ENCODE measurements at places on chromosomes 7 and 10.

DNA sequence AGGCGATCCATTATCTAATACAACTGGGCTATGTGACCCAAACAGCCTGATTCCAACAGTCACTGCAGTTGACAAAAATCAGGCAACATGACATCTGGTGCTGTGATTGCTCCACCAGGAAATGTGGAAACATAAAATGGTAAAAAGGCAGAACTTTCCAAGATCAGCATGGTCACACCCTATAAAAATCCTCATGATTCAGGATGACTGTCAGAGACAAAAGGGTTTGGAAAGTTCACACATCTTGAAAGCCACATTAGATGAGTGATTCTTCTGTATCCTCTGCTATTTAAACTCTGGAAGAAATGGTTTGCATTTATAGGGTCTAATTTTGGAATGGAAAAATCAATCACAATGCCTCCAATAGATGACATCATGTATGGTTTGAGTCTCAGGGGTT lies 662.6 kb upstream of the IGFBP3 start:
- no peak for DNase-seq

DNA sequence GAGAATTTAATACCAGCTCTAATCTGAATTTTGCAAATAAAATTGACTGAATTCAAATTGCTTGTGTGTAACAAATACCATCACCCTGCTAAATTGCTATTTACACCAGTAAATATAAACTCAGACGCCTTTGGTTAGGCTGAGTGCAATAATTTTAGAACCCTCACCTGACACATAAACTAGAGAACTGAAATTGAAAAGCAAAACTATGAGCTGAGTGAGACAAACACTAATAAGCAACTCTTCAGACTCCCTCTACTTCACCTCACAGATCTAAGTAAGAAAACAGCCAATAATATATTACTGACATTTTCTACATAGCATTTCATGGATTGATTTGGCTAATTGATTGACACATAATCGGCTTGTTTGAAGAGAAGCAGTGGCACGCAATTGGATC lies 621.2 kb downstream of the REEP3 start:
- DNase-seq, result no peak

DNA sequence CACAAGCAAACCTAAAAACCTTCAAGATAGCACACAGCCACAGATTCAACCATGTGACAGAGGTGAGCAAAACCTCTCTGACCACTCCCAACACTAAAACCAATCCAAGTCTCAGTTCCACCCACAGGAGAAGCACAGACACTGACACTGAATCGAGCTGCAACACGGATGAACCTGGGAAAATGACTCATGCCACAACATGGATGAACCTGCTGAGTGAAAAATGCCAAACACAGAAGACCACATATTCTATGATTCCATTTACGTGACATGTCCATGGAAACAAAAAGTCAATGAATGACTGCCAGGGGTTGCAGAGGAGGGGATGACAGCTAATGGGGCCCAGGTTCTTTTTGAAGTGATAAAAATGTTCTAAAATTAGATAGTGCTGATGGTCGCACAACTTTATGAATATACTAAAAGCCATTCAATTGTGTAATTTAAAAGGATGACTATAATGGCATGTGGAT lies 22.0 kb downstream of the CYTH3 start:
- DNase-seq, result no peak

GRCh38 chr10:32680803-32681557 lies 235.0 kb downstream of the CCDC7 start:
- DNase-seq, result peak; percentile 63

DNA sequence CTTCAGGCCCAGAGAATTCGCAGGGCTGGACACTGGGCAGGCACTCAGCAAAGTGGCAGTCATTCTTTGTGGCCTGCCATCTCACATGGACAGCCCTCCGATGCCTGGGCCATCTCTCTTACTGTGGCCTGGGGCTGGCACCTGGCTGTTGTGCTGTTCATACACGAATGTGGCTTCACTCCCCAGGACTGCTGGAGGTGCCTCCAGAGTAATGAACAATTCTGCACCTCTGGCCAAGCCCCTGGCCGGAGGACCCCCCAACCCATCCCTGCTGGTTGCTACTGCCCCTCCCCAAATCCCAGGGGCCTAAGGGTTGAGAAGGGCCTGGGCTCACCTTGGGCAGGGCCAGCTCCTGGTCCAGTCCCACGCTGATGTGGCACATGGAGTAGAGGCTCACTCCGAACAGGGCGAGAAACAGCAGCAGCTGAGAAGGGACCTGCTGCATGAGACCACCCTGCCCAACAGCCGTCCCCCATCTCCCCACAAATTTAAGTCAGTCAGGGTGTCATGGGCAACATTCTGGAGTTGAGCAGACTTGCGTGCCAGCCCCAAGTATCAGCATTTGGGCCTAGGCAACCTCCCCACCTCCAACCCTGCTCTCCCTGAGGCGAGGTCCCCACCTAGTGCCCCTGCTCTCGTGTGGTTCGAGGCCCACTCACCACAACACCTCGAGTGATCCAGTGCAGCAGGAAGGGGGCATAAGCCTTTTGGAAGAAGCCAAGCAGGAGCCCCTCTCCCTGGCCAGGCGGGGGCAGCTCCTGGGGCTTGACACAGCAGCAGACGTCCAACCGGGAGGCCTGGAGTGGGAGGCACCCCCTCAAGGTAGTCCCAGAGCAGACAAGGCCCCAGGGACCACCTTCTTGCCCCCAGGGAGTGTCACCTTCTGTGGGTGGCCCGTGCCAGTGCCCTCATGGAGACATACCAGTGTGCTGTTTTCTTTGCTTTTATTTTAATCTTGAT lies 9.4 kb downstream of the NPC1L1 start:
- no peak for DNase-seq

- no peak for DNase-seq
These were observed 874.1 kb downstream of the GRM8 start for GRCh38 chr7:126378642-126379041.

GRCh38 chr10:132176623-132177500 lies 9.9 kb upstream of the DPYSL4 start:
- no peak for DNase-seq

DNA sequence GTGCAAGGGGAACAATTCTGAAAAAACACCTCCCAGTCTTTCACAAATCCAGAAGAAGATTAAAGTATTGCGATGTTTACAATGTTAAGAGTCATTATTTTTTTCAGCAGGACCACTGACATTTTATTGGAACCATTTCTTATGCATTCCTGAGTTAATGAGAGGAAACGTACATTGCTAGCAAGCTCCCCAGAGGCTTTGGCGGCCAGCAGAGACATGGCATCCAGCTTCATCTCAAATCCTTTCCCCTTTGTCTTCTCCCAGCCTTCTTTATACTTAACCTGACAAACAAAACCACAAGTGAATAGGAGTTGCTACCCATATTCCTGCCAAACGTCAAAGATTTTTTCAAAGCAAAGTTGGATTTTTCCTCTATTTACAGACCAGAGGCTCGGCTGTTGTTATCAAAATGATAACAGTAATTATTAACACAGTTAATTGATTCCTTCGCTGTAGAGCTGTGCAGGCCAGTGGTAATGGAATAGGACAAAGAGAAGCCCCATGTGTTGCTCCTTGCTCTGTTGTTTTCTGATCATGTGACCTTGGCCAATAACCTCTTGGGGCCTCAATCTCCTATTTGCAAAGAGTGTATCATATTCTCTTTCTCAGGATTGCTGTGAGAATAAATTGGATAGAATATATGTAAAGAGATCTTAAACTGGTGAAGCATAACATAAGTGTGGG lies 32.0 kb downstream of the NRAP start:
- DNase-seq, result no peak

DNA sequence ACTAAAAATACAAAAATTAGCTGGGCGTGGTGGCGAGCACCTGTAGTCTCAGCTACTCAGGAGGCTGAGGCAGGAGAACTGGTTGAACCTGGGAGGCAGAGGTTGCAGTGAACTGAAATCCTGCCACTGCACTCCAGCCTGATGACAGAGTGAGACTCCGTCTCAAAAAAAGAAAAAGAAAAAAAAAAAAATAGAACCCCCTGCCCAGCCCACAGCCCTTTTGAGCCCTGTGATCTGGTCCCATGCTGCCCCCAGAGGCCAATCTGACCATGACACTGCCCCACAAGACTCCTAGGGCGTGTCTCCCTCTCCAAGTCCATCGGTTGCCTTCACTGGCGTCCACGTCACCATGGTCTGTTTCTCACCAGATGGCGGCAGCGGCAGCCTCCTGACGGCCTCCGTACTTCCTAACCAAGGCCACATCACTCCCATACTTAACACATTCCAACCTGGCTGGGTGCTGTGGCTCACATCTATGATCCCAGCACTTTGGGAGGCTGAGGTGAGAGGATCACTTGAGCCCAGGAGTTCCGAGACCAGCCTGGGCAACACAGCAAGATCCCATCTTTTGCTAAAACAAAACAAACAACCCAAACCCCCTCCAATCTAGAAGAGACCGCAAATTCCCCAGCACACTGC lies 18.0 kb downstream of the STX1A start:
- DNase-seq, result peak; percentile 76

DNA sequence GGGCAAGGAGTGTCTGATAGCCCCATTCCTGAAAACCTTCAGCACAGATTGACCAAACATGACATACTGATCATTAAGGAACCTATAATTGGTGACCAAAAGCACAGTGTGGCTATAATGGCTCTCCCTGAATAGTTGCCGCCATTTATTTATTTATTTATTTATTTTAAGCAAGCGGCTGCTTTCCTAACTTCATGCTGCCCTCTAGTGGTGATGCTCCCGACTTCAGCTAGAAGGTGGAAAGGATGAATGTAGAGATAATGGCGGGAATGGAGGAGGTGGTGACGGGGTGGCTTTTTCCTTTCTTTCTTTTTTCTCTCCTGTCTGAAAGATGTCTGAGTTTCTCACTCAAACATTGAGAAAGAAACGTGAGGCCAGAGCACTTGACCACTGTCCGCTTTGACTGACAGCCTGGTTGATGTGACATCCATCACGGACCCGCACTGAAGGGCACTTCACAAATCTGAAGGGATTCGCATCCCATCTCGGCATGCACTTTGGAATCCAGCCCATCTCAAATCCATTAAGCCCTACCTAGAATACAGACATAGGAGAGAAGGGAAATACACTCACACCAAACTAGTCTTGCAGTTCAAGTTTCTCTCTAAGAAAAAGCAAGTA lies 1090.1 kb downstream of the KCNMA1 start:
- peak; percentile 80 for DNase-seq

DNA sequence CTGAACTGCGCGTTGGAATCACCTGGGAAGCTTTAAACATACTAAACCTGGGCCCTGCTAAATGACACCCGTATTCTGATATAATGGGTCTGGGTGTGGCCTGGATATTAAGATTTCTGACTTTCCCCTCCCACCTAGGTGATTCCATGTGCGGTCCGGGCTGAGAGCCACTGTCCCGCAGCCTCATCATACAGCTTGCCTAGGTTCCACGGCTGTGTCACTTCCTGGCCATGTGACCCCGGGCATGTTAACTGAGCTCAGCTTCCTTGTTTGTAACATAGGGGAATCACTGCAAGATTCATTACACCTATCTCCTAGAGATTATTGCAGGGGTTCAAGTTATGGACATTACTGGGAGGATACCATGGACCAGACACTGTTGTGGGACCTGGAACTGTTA lies 472.7 kb upstream of the GALNT17 start:
- DNase-seq, result no peak

DNA sequence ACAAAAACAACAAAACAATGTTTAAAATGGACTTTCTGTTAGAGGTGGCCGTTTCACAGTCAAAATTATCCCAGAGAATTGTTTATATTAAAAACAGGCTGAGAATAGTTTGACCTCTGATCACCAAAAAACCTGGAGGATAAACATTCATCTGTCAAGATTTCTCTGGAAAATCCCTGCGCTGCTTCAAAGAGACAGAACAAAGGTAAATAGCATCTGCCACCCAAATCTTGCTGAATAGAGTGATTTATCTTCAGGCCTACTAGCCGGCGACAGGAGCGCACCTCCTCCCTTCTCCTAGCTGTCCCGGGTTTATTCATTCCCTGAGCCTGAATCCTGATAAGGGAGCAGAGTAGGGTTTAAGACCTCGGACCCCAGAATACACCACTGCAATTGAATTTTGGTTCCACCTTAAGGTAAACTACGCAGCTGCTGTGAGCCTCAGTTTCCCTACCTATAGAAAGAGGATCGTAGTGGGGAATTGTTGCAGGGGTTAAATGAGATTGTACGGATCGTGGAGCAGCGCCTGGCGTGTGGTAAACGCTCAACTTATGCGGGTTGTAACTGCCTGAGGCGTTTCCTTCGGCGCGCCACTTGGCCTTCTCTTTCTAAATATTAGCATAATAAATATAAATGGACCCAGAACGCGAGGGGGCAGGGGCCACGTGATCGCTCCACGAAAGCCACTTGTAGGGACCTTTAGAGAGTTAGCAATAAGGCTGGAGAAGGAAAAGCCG lies 498 bp upstream of the ST7 start:
- peak; percentile 50 for DNase-seq
